ENCODE measurements at places on chromosomes 2 and 18. TPM values are rescaled to one million over a fixed set of nuclear protein-coding genes. Genes with fewer than 3 reads are reported as not detected.

Gene ASXL3
- not detected for total RNA-seq

Gene SCN2A
- total RNA-seq: not detected

Gene CHRNG
- not detected for total RNA-seq

Gene ATP8B1
- 9.0 TPM for total RNA-seq

Gene FOXD4L1
- total RNA-seq: 0.64 TPM

Gene CEP192
- 9.6 TPM for total RNA-seq

Gene GALR1
- not detected for total RNA-seq

Gene KCNF1
- total RNA-seq: 42.7 TPM

Gene PRKAG3
- not detected for total RNA-seq

Gene ACADL
- 0.07 TPM for total RNA-seq

Gene EVA1A
- total RNA-seq: 12.3 TPM

Gene HOXD11
- total RNA-seq: 6.1 TPM

Gene GCG
- total RNA-seq: not detected

Gene PPM1G
- 175 TPM for total RNA-seq

Gene GATA6
- 2.8 TPM for total RNA-seq

Gene G6PC2
- total RNA-seq: not detected

Gene PLEKHB2
- total RNA-seq: 71.2 TPM

Gene ASPRV1
- total RNA-seq: 0.37 TPM

Gene NGEF
- total RNA-seq: 19.1 TPM

Measured in A549 treated with CpdA at 1 μM for 4 hours (cell line).